ENCODE measurements at places on chromosomes 3 and 15.

- DNase-seq, result no peak
These were observed 120.5 kb downstream of the BBX start for GRCh38 chr3:107643038-107643883.

DNA sequence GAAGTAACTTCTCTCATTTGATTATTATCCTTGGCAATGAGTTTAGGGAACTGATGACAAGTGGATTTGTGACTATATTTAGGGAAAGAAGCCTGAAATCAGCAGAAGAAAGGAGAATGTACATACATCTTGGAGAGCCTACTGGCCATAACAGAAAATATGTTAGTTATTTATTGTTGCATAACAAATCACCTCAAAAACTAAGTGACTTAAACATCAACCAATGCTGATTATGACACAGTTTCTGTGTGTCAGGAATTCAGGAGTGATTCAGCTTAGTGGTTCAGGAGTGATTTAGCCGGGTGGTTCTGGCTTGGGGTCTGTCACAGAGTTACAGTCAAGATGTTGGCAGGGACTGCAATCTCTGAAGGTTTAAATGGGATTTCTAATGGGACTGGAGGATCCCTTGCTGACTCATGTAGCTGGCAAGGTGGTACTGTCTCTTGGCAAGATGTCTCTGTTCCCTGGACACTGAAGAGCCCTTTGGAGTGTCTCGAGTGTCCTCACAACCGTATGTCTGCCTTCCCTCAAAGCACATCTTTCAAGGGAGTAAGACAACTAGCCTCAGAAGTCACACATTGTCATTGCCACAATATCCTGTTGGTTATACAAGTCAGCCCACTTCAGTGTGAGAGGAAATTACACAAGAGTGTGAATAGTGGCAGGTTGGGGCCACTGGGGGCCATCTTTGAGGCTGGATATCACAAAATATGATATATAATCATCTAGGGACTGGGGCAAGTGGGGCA is 248.9 kb downstream of the SV2B start:
- no peak for DNase-seq

DNA sequence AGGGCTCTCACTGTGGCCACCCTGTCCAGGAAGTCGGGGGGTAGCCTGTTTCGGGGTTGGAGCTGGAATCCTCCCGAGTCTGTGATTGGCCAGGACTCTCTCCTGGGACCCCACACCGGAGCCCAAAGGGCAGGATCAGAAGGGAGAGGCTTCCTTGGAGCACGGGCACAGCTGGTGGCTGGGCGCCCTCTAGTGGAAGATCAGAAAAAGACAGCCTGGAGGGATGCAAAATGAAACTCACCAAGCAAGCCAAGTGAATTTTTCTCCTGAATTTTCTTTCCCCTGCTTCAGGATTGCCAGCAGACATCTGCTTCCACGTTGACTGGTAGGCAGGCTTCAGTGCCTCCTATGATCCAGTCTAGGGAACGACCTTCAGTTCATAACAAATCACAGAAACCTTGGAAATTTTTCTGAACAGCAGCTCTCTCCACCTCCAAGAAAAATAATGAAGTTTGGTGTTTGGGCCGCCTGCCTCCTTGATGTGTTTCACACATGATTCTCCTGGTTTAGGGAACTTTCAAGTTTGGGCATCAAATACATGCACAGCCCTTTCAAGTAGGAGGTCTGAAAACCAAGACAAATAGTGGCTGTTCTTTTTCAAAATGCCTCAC is 224.6 kb downstream of the VPS13C start:
- DNase-seq, result no peak

- DNase-seq, result no peak
These were observed 48.6 kb upstream of the FLNB start for GRCh38 chr3:57959423-57960173.

GRCh38 chr15:69107025-69107620 is 53.3 kb upstream of the GLCE start:
- no peak for DNase-seq

Measured in activated naive CD4-positive, alpha-beta T cell (primary cell).